Activated CD4-positive, alpha-beta T cell treated with anti-CD3 and anti-CD28 coated beads, Interleukin-2, amount 10 ng/mL, durations not matched to agents 7 days and 5 days (primary cell): ENCODE measurements at places on chromosomes 4 and X.

DNA sequence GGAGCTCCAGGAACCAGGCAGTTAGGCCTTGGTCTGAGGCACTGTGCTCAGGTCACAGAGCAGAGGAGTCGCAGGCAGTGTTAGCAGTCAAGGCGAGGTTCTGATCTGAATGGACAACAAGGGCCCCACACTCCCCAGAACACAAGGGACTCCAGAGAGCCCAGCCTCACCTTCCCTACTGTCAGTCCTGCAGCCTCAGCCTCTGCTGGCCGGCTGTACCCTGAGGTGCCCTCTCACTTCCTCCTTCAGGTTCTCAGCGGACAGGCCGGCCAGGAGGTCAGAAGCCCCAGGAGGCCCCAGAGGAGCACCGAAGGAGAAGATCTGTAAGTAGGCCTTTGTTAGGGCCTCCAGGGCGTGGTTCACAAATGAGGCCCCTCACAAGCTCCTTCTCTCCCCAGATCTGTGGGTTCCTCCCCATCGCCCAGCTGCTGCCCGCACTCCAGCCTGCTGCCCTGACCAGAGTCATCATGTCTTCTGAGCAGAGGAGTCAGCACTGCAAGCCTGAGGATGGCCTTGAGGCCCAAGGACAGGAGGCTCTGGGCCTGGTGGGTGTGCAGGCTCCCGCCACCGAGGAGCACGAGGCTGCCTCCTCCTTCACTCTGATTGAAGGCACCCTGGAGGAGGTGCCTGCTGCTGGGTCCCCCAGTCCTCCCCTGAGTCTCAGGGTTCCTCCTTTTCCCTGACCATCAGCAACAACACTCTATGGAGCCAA is 26.2 kb downstream of the MAGEA9 start:
- DNase-seq = no peak

GRCh38 chrX:63275127-63275526 is 76.0 kb downstream of the SPIN4 start:
- DNase-seq = peak; percentile 6

GRCh38 chr4:95508421-95508820 is 40.4 kb downstream of the UNC5C start:
- no peak for DNase-seq

GRCh38 chr4:78776729-78777575 is 802 bp downstream of the BMP2K start:
- DNase-seq = peak; percentile 33

DNA sequence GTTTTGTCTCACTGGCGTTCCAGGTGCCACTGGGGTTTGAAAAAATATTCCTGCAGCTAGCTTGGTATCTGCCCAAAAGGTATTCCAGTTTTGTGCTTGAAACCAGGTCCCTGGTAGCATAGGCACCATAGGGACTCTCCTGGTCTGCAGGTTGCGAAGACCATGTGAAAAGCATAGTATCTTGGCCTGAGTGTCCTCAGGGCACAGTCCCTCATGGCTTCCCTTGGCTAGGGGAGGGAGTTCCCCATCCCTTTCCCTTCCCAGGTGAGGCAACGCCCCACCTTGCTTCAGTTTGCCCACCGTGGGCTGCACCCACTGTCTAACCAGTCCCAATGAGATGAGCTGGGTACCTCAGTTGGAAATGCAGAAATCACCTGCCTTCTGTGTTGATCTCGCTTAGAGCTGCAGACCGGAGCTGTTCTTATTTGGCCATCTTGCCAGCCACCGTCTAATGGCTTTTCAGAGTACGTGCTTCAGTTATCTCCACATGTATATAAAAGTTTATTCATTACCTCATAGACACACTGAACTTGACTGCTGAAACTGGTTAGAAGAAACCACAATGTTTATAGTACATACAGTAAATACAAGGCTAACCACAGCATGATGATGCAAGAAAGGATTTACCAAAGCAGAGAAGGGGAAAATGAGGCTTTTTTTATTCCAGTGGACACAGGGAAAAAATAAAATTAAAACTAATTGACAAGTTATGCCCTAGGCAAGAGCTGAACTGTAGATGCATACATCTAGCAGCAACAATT is 10.6 kb downstream of the PBDC1 start:
- DNase-seq = no peak

DNA sequence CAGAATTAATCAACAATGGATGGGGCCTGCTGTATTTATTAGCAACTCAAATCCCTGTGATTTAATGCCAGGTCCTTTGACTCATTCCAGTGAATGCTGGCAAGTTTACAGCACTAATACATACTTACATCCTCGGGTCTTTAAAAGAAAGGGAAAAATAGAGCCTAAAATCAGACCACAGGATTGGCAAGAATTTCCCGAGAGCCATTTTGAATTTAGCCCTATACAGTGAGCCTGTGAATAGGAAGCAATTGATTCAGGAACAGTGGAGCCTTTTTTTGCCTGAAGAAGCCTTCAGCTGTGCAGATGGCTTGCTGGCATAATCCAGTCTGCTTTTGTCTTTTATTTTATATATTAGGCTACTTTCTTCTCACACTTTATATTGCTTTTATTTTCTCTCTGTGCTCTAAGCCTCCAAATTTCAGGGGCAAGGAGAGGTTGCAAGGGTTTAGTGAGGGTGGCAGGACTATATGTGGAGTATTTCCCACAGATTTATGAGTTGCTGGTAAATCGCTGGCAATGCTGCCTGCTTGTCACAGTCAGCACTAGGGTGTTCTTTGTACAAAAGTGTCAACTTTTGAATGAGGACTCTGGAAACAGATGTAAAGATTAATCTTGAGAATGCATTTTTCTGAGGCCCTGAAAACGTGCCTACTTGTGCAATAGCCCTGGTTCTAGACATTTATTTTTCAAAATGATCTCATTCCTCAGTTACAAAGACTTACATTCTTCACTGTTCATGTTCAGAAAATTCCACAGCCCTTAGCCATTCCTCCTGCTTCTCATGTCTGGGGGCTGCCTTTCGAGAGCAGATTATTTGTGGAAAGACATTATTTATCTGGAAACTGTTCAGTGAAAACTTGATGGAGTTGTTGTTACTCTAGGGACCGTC is 303.5 kb downstream of the SPRY1 start:
- DNase-seq = no peak

- no peak for DNase-seq
Measured at GRCh38 chr4:78291277-78291676, 234.2 kb downstream of the FRAS1 start.

GRCh38 chr4:184748251-184748652 is 14.4 kb upstream of the CENPU start:
- DNase-seq = no peak

GRCh38 chr4:144594471-144594986 is 51.4 kb upstream of the HHIP start:
- DNase-seq = no peak

DNA sequence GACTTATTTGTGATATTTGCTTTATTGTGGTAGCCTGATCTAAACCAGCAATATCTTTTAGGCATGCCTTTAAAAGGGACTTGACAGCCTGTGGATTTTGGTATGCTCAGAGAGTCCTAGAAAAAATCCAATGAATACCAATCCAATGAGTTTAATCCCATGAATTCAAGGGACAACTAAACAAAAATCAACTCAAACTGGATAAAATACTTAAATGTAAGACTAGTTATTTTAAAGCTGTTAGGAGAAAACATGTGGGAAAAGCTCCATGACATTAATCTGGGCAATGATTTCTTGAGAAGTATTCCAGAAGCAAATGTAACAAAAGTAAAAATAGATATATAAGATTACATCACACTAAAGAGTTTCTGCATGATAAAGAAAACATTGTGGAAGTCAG is 711.5 kb upstream of the PITX2 start:
- no peak for DNase-seq

DNA sequence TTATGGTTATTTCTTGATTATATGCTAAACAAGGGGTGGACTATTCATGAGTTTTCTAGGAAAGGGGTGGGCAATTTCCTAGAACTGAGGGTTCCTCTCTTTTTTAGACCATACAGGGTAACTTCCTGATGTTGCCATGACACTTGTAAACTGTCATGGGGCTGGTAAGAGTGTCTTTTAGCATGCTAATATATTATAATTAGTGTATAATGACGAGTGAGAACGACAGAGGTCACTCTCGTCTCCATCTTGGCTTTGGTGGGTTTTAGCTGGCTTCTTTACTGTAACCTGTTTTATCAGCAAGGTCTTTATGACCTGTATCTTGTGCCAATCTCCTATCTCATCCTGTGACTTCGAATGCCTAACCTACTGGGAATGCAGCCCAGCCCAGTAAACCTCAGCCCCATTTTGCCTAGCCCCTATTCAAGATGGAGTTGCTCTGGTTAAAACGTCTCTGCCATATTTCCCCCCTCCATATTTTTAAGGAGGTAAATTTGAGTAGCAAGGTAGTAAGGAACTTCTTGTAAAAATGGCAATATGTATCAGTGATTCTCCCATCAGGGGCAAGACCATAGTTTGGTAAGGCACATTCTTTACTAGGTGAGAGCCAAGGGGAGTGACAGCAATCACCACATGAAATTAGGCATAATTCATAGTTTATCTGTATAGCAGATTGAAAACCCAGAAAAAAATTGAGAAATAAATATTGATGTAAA is 2.6 kb downstream of the CXCL2 start:
- no peak for DNase-seq

GRCh38 chrX:7149411-7149810 is 1.5 kb upstream of the PUDP start:
- no peak for DNase-seq

DNA sequence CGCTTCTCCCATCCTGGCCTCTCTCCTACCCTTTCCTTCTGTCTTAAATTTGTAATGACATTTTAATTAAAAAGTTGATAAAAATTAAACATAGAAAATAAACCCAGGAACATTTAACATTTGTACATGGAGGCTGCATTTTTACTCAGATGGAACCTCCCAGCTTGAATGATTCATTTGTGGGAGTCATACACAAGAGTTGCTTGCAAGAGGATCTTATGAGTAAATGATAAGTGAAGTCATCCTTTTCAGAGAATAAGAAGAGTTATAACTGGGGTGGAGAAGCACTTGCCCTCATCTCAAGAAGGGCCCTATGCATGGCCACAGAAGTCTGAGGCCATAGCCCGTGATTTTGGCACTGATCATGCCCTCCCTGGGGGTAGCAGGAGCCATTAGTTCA is 482.9 kb upstream of the BOD1L1 start:
- DNase-seq = no peak

DNA sequence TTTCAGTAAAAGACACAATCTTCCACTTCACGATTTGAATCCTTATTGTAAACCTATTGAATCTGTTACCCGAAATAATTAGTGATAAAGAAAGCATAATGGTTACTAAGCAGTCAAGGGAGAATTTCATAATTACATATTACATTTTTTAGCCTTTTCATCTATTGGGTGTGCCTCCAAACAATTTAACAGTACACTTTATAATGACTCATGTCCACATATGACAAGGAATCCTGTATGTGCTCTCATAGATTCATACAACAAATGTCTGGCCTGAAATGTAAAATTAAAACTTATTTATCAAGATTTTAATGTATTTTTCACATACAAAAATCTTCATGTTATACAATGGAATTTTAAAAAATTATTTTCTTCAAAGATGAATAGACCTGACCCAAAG is 39.4 kb downstream of the PPP3CA start:
- no peak for DNase-seq

GRCh38 chr4:70533791-70534190 is 15.4 kb downstream of the AMTN start:
- no peak for DNase-seq

- no peak for DNase-seq
Measured at GRCh38 chrX:15418707-15419181, 34.5 kb upstream of the VEGFD start.

- no peak for DNase-seq
Measured at GRCh38 chr4:89906777-89907521, 12.3 kb downstream of the MMRN1 start.

DNA sequence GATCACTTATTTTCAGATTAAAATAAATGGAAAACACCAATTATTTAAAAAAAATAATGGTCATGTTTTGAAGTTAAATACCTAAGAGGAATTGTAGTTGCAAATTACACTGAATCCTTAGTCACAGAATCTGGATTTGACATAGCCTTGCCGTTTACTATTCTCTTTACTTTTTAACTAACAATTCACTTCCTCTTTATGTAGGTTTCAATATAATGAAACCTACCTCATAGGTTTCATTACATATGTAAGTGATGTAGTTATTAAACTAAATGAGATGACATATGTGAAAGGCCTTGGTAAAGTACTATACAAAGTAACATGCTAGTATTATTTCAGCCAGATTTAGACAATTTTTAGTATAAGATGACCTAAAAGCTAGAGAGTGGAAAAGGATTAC is 6.5 kb downstream of the SPP1 start:
- no peak for DNase-seq

DNA sequence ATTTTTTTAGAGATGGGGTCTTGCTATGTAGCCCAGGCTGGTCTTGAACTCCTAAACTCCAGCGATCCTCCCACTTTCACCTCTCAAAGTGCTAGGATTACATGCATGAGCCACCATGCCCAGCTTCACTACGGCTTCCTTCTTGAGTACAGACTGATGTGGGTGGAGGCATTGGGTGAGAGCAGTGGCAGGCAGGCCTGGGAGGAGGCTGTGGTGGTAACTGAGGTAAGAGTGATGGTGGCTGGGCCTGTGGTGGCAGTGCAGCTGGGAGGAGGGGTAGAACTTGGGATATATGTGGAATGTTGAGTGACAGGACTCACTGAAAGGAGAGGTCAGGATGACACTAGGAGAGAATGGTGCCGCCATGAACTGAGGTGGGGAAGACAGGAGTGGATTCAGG is 80.9 kb downstream of the MED28 start:
- DNase-seq = no peak

DNA sequence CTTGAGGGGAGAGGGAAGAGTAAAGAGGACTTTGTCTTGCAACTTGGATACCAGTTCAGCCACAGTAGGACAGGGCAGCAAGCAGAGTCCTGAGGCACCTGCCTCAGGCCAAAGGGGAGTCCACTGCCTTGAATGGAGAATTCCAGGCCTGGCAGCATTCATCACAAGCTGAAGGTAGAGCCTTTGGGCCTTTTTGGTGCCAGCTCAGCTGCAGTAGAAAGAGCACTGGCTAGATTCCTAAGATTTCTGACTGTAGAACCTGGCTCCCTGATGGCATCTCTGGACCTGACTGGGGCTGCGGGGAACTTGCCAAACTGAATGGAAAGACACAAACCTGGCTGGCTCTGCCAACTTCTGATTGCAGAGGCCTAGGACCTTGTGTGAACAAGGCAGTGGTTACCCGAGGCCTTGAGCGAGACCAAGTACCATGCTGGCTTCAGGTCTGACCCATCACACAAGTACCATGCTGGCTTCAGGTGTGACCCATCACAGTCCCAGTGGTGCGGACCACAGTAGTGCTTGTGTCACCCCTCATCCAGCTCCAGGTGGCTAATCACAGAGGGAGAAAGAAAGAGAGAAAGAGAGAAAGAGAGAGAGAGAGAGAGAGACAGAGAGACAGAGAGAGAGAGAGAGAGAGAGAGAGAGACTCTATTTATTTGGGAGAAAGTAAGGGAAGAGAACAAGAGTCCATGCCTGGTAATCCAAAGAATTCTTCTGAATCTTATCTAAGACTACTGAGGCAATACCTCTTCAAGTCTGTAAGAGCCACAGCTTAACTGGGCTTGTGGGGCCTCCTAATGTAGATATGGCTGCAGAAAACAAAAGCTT is 137.6 kb upstream of the SPIN4 start:
- no peak for DNase-seq

GRCh38 chr4:141636771-141637460 is 533 bp downstream of the IL15 start:
- peak; percentile 12 for DNase-seq
